ENCODE measurements at places on chromosomes 1 and 21.

- DNase-seq: peak; percentile 91
Observed at GRCh38 chr1:45205910-45206721, at the start of gene ZSWIM5. Gene ZSWIM5 (minus strand): TSS chr1:45206605. CDS start chr1:45206350, 255 bp downstream.

DNA sequence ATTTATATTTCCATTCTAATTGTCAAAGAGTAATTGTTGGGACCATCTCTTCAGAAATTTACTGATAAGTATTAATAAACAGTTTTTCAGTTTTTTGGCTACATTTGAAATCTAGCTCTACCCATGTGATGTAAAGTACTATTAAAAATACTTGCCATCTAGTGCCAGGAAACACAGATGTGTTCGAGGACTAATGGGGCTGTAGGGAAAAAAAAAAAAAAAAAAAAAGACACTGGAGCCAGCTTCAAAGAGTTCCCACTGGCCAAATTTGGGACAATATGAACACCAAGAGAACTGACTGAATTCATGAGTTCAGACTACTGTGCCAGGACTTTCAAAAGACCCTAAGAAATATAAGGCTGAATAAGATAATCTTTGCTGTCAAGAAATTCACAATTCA is 65.2 kb upstream of the GFI1 start:
- DNase-seq: no peak

- no peak for DNase-seq
Observed at GRCh38 chr21:42496839-42497202, 797 bp upstream of the RSPH1 start.

DNA sequence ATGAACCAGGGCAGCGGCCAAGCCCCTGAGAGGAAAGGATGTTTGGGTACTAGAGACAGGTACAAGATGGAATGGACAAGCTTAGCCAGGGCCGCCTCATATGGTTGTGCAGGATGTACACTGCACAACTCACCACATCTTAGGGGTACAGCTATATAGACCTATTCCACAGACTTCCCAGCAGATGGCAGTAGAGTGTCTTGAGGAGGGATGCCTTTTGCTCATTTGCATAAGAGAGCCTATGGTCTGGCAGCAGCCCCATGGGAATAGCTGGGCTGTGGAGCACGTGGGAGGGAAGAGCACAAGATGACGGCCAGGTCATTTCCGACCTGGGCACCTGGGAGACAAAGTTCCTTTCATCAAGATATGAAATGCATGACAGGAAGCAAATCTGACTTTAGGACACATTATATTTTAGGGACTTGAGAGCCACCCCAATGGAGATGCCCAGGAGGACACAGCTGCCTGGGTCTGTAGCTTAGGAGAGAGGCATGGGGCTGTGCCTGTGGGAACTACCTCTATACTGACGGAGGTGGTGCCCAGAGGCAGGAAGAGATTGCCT is 215.5 kb downstream of the KCNJ6 start:
- DNase-seq: peak; percentile 15

DNA sequence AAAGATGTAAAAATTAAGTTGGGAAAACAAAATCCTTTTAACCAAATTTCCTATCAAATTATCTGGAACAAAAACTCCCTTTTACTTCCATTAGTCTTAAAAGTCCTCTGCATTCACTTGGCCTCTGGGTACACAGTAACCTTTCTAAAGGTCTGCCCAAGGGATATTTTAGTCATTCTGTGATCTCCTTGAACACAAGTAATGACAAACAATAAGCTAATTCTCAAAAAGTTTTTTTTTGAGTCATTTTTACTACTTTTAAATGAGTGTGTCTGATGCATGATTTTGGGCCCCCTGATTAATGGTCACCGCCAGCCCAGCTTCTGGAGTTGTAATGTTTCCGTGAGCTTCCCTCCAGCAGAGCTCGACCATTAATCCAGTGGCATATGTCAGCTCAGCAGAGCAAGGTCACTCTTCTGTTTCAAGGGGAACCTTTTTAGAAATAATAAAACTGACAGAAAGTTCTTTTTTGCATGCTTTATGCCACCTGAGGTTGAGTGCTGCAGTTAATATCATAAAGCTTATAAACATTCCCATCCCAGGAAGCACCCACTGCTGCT is 14.3 kb downstream of the SAMSN1 start:
- DNase-seq: no peak

DNA sequence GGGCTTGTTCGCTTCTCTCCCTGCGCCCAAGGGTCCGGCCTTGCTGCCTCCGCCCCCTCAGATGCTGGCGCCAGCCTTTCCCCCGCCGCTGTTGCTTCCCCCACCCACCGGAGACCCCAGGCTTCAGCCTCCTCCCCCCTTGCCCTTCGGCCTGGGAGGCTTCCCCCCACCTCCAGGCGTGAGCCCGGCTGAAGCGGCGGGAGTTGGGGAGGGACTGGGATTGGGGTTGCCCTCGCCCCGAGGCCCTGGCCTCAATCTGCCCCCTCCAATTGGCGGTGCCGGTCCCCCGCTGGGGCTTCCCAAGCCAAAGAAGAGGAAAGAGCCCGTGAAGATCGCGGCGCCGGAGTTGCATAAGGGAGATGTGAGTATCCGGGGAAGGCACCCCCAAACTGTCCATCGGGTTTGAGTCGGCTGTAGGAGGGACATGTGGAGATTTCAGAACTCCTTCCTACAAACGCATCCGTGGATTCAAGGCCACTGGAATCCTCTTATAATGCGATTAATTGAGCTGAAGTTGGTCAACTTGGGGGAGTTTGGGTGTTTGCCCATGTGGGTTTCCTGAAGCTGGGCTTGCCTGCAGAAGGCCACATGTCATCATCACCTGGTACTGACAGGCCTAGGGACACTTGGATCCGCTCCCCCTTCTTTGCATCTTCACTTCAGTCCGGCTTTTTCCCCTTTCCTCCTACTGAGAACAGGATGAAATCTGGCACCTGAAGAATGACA is 707 bp downstream of the PRCC start:
- peak; percentile 33 for DNase-seq

GRCh38 chr1:59992040-59992820 is 65.7 kb upstream of the CYP2J2 start:
- DNase-seq: no peak

DNA sequence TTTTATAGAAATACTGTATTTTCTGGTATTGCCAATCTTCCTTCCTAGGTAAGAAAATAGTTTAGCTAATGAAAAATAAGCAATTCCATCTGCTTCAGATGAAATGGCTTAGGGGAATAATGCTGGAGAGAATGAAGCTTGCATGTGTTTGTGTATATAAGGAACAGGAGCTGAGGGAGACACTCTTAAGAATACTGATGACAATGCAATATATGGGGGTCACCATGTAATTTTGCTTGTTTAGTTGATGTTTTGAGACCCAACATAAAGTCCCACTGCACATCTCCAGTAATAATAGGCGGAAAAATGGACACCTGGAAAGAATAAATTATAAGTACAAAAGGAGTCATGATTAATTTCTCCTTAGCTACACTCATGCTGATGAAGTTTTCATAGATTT is 110.8 kb upstream of the BRINP3 start:
- no peak for DNase-seq

DNA sequence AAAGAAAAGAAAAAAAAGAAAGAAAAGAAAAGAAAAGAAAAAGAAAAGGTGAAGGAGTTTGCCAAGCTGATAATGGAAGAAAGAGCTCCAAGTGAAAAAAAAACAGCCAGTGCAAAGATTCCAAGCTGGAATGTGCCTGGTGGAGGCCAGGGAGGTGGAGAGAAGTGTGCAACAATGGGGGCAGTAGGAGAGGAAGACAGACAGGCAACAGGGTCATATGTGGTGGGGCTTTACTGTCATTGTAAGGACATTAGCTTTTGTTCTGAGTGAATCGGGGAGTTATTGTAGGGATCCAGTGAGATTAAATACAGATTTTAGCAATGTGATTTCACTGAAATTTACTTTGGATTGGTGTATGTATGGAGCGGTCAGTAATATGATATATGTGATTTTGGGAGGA is 14.0 kb upstream of the MYSM1 start:
- DNase-seq: no peak

DNA sequence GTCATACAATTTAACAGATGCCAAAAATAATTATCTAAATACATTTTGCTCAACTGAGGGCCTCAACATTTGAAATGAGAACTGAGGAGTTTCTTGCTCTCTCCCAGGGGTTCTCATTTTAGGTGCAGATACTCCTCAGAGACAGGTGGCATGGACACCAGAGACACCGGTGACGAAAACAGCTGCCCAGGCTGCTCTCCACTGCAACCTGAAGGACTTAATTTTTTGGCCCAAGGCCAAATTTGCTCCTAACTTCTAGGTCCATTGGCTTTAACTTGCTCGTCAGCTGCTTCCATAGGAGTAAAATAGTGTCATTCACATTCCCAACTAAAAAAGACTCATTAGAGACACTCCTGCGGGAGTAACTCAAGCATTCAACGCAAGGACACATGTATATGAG is 87.0 kb downstream of the NRIP1 start:
- DNase-seq: no peak

- DNase-seq: no peak
Observed at GRCh38 chr1:214005708-214006107, 17.9 kb downstream of the PROX1 start.

- DNase-seq: peak; percentile 47
Observed at GRCh38 chr1:213094446-213094845, 43.4 kb downstream of the RPS6KC1 start.

DNA sequence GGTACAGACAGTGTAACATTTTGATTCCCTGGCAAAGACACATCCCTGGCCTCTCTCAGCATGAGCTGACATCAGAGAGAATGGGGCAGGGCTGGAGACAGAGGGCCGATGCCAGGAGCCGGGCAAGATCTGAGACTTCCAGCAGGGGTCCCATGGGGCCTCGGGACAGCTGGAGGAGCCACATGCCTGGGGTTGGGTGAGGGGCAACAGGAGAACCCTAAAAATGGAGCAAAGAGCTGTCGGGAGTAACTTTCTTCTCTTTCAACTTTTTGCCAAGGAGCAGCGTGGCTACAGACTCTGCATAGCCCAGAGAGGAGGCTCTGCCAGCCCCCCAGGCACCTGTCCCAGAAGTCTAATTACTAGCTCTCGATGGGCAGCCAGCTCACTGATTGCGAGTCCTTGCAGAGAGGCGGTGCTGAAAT is 130.8 kb downstream of the LACTBL1 start:
- DNase-seq: peak; percentile 50

GRCh38 chr1:43930949-43931275 is 2.7 kb upstream of the ARTN start:
- no peak for DNase-seq

- DNase-seq: no peak
Observed at GRCh38 chr1:150809651-150810050, 1.6 kb upstream of the CTSK start.

GRCh38 chr1:219724440-219724839 is 111.5 kb upstream of the ZC3H11B start:
- no peak for DNase-seq

- DNase-seq: peak; percentile 70
Observed at GRCh38 chr1:11650331-11650991, 3.8 kb downstream of the FBXO2 start.

- DNase-seq: no peak
Observed at GRCh38 chr1:6412896-6413295, 6.8 kb downstream of the HES2 start.

- no peak for DNase-seq
Observed at GRCh38 chr21:46357335-46357604, 33.3 kb downstream of the PCNT start.

GRCh38 chr1:19344372-19344810 is 32.3 kb downstream of the SLC66A1 start:
- peak; percentile 32 for DNase-seq

DNA sequence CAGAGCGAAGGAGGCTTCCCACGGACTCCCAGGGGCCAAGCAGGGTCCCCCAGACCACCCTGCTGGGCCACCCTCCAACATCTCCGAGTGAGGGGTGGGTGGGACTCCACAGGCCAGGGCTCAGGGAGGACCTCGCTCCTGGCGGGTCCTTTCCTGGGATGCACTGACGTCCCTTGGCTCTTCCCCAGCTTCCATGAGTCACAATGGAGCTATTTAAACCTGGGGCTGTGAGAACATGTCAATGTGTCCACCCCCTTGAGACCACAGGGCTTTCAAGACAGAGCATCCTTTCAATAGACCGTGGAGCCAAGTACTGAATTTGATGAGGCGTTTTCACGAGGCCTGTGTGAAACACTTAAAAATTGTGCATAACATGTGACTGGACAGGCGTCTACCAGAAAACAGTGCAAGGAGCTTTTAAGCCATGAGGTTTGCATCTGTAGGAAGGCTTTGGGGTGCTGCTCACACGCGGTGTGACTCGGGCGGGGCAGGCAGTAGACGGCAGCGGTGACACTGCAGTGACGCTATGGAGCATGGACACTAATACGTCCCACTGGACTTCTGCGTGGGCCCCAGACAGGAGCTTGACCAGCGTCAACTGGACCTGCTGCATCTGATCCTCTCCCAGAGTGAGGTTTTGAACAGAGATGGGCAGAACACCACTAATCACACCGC is 24.1 kb upstream of the NPHP4 start:
- no peak for DNase-seq

GRCh38 chr1:49358036-49358435 is 581.3 kb upstream of the BEND5 start:
- no peak for DNase-seq

DNA sequence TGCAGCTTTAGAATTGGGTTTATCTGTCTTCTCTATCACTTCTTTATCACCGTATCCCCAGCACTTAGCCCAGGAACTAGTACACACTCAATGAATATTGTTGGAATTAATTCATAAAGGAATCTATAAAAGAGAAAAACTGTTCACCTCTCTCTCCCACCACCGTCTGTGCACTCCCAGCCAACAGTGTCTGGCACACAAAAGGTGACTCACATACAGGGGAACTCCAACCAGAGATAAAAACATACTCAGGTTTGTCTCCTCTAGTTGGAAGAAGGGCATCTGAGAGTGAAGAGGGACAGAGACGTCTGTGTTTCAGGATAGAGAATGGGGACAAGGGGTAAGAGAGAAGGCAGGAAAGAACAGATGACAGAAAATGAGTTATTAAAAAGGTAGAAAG is 10.0 kb downstream of the ITLN1 start:
- no peak for DNase-seq

DNA sequence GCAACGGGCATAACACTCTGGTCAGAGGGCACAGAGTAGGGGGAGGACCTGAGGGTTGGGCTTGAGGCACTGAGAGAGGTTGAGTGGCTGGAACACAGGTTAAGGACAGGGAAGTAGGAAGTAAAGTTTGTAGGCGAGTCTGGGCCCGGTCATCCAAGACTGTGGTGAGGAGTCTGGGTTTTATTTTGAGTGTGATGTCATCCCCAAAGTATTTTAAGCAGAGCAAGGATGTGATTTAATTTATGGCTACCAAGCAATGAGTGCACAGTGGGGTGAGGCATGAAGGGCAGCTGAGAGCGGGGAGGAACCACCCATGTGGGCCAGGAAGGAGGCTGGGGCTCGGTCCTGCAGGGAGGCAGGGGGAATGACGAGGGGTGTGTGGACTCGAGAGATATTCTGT is 11.2 kb upstream of the VWA5B1 start:
- DNase-seq: no peak

DNA sequence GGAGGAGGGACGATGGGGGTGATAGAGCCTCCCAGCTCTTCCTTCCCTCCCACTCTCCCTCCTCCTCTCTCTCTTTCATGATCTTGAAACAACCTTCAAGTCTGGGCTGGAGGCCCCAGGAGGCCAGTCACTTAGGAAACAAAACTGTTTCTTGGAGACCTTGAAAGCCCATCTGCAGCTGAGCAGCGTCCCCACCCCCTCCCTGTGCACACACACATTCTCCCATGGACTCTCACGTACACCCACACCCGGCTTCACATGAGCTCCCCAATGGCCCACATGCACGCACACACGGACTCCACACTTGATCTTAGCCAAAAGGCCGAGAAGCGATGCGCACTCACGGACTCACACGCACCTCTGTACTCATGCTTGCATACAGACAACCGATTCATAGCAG is 3.2 kb upstream of the ATP1A2 start:
- no peak for DNase-seq

GRCh38 chr1:77271852-77272580 is 9.8 kb upstream of the AK5 start:
- no peak for DNase-seq

Measured in midbrain (tissue), 1 donor.